Activated T-helper 1 cell treated with anti-CD3 and anti-CD28 coated beads, Interleukin-12 subunit alpha, Interleukin-12 subunit beta, Interleukin-2, Interleukin-4 antibody, amounts not matched to agents 30 ng/mL and 10 ng/mL and 1 ng/mL, durations not matched to agents 14 hours and 24 hours and 36 hours (primary cell): ENCODE measurements at places on chromosomes 5 and 9.

DNA sequence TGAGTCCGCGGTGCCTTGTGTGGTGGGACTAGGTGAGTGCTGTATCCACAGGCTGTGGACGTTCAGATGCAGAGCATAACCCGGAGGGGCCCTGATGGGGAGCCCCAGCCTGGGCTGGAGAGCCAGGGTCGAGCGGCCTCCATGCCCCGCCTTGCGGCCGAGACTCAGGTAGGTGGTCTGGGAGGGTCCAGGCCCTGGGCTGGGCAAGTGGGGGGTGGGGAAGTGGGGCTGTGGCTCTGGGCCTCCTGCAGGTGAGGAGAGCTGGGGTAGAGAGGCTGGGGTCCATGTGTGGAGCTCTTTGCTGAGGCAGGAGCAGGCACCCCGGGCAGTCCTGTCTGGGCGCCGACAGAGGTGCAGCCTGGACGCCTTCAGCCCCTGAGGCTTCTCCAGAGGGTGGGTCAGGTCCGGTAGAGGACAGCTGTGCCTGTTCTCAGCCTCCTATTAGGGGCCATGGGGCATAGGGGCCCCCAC, 241.1 kb downstream of the CACNA1B start:
- H3K4me3 ChIP-seq = no peak overlapping the region
- no peak for DNase-seq
- H3K27ac ChIP-seq = no peak overlapping the region

DNA sequence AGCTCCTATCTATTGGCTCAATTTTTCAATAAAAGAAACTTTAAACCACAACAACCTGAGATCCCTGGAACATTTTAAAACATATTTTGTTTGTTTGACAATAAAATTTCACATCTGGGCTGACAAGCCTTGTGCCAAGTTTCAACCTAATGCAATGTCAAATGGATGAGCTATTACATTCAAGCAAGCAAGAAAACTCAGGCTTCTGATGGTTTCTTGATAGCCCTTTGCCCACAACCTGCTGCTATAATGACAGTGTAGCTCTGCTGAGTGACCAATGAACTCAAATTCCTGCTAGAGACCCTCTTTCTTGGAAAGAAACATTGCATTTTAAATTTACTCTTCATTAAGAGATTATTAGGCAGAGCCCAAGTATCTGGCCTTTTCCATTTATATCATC, 472.9 kb downstream of the ARHGEF28 start:
- no peak overlapping the region for H3K4me3 ChIP-seq
- no peak for DNase-seq
- H3K36me3 ChIP-seq = no peaks in the 10 kb centered on the region
- H3K4me1 ChIP-seq = no peaks in the 10 kb centered on the region
- H3K27me3 ChIP-seq = peaks cover 3% of the 10 kb centered on the region

DNA sequence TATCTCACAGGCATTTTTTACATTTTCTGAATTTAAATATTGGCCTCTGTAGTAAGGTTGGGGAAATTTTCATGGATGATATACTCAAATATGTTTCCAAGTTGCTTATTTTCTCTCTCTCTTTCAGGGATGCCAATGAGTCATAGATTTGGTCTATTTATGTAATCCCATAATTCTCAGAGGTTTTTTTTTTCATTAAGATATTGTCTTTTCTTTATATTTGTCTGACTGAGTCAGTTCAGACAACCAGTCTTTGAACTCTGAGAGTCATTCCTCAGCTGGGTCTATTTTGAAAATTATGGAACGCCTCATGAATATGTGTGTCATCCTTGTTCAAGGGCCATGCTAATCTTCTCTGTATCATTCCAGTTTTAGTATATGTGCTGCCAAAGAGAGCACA, 223.2 kb downstream of the PCSK1 start:
- no peak overlapping the region for H3K27ac ChIP-seq
- H3K27me3 ChIP-seq = peaks cover 4% of the 10 kb centered on the region
- H3K4me3 ChIP-seq = no peak overlapping the region
- H3K36me3 ChIP-seq = no peaks in the 10 kb centered on the region

DNA sequence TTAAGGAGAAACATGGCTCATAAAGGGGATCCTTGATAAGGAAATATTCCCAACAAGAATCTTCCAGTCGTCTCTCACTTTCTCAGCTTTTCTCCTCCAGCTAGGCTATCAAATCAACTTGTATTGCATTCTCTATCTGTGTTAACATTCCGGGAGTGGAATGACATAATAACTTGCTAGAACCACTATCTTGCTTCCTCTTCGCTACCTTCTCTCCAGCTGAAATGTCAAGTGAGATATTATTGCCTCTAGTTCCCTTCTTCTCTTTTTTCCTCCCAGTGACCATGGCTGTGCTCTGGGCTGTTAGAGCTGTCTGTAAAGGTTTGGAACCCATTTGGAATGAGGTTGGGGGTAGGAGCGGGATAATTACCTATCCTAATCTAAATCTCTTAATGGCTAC, 1329.5 kb upstream of the WWC1 start:
- H3K27ac ChIP-seq = no peak overlapping the region
- DNase-seq = no peak
- H3K27me3 ChIP-seq = no peaks in the 10 kb centered on the region
- no peaks in the 10 kb centered on the region for H3K4me1 ChIP-seq
- H3K4me3 ChIP-seq = no peak overlapping the region

GRCh38 chr5:35880156-35880555, 23.5 kb downstream of the IL7R start:
- DNase-seq = no peak
- peak overlapping the region; percentile 37 for H3K27ac ChIP-seq
- H3K4me3 ChIP-seq = no peak overlapping the region
- H3K36me3 ChIP-seq = peaks cover 65% of the 10 kb centered on the region
- no peaks in the 10 kb centered on the region for H3K27me3 ChIP-seq

GRCh38 chr5:17224858-17225511, 7.6 kb downstream of the BASP1 start:
- no peak overlapping the region for H3K4me3 ChIP-seq
- H3K27me3 ChIP-seq = peaks cover 5% of the 10 kb centered on the region
